ENCODE measurements at places on chromosomes 4 and X. TPM values are rescaled to one million over a fixed set of nuclear protein-coding genes. Genes with fewer than 3 reads are reported as not detected.

DNA sequence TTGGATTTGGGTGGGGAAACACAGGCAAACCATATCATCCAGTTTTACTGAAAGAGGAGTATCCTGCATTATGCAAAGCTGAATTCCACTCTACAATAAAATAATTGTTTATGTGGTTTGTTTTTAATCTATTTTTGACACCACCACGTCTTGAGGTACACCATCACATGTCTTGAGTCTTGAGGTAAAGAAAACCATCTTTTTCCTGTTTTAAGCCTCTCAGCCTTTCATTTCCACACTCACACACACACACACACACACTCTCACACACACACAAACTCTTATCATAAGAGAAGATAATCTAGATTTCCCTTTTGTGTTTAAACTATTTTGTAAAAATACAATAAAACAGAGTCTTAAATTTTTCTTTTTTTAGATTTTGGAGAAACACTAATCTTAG, 32.0 kb downstream of the SPIN3 start:
- DNase-seq, result no peak

DNA sequence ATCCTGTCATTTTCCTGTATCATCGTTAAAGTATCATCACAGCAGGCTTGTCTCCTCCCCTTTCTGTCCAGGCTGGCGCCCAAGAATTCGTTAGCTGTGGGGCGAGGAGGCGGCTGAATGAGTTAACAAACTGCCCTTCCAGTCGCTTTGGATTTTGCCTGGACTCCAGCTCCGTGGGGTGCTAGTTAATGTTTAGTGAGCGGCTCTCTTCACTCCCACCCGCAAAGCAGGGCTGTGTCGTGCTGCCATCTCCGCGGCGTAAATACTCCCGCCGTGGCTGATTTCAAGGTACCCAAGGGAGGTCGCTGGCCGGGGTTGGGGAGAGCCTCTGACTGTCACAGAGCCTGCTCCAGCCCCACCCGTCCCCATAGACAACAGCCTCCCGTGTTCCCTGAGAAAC, 44.9 kb upstream of the SPRY1 start:
- no peak for DNase-seq

DNA sequence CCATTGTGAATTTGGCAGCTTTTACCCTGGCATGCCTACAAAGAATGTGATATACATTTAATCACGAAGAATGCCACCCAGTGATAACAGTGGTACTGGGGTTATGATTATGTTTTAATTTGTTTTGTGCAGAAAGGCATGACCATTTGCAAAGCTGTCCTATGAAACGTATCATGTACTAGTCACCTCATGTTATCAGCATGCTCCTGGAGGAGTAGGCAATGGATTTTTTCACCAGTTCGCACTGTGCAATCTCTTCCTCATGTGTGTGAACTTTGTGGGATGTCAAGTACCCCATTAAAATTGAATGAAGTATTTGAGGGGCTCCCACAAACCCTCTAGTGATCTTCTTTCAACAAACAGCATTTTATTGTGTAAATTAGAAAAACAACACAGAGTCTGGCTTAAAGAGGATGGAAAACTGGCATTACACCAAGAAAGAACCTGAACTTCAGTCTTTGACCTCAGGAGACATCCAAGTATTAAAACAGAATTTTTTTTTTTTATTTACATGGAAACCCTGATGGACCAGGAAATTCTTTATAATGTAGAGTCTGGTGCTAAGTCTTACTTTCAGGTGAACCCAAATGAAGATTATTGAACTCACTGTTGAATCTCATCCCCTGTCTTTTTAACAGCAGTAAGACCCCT, 200.6 kb upstream of the PGRMC2 start:
- no peak for DNase-seq

GRCh38 chrX:13933851-13934250, 95.8 kb downstream of the GEMIN8 start:
- DNase-seq, result no peak

GRCh38 chr4:41852229-41852628, 83.0 kb upstream of the TMEM33 start:
- no peak for DNase-seq

DNA sequence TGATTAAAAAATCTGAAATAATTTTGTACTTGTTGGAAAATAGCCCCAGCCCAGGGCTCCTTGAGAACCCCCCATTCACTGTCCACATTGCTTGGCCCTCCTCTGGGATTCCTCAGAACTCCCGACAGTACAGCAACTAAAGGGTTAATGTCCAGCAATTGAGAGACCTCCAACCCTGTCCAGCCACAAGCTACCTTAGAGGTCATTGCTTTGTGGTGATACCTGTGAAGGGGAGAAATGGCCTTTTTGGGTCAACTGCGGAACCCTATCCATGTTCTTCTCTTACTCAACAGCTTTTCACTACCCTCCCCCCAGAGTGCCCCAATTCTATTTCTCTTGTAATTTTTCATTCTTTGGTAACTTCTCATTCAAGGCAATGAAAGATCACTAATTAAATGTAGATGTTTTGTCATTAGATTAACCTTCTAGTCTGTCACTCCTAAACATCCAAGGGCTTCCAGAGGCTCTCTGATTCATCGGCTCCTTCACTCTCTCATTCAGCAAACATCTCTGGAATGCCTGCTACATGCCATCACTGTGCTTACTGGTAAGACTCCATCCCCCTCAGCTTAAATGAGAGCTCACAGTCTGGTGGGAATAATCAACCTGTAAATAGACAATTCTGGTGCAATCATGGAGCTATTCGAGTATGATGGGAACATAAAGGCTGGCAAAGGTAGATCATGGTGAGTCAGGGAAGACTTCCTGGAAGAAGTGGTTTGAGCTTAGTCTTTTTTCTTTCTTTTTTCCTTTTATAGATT, 241.4 kb upstream of the PGRMC2 start:
- peak; percentile 90 for DNase-seq

DNA sequence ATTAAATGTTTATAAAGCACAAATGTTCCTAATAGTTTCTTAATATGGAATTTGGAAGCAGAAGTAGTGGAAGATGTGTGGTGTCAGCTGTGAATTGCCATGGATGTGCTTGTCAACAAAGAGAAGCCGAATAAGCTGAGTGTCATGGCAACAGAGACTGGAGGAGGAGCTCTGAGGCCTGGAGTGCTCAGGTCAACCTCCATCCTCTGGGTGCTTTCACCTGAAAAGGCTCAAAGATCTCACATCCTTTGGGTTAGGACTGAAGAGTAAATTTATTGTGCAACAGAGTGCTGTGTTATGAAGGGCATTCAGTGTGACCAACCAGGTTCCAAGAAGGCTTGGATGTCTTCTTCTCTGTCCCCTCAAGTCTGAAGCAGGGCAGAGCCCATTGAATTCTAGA, 18.7 kb downstream of the SGMS2 start:
- peak; percentile 10 for DNase-seq

GRCh38 chrX:8192276-8192675, 21.2 kb upstream of the VCX2 start:
- DNase-seq, result no peak

DNA sequence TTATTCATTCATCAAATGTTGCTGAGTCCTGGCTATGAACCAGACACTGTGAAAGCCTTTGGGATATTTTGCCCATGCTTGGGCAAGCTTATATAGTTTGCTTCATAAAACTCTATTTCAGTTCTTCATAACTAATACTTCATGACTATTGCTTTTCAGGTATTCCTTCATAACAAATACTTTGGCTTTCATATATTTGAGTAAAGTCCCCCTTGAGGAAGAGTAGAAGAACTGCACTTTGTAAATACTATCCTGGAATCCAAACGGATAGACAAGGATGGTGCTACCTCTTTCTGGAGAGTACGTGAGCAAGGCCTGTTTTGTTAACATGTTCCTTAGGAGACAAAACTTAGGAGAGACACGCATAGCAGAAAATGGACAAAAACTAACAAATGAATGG, 1.7 kb upstream of the AFP start:
- DNase-seq, result peak; percentile 12

GRCh38 chr4:85866508-85866907, 391.6 kb downstream of the ARHGAP24 start:
- no peak for DNase-seq

- DNase-seq, result no peak
Measured at GRCh38 chrX:119942173-119942819, 1.3 kb downstream of the NKAP start.

GRCh38 chrX:152936306-152936705, 38.4 kb downstream of the ZNF185 start:
- DNase-seq, result no peak

GRCh38 chrX:78658414-78658813, 714 bp downstream of the RTL3 start:
- DNase-seq, result no peak

DNA sequence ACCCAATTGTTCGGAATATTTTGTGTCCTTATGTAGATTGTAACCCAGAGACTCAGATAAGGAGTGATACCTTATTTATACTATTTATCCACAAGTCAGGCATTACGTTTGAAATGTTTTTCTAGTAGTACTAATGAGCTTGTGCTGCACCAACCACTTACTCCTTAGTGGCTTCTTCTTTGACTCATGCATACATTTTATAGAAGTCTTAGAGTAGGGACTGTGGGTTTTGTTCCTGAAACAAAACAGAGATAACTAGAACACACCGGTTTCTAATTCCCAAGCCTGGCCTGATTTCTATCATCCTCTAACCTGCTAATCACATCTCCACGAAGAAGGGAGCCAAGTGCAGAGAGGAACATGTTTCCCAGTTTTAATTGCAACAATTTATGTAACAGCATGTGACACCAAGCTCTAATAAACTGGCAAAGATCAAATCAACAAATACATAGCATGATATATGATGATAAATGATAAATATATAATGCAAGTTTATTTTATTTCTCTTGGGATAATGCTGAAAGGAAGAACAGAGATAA, 32.3 kb downstream of the MGARP start:
- no peak for DNase-seq

DNA sequence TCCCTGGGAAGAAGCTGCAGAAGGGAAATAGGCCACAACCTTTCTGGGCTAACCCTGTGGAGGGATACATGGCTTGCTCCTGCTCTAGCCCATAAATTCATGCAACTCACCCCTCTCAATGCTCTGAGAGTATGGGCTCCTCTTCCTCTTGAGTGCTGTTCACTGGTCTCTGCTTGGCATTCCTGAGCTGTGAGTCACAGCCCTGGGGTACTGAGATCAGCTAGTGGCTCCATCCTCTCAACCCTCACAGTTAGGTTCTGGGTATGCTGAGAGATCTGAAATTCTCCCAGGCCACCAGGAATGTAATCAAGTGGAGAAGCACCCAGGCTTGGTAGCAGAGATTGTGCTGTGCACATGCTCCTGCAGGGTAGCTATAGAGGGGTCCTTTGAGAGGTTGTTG, 60.6 kb upstream of the SPANXN2 start:
- no peak for DNase-seq

GRCh38 chr4:73831569-73831968, 4.9 kb upstream of the CXCL6 start:
- DNase-seq, result no peak

GRCh38 chr4:139848028-139848427, 182.4 kb downstream of the MGST2 start:
- no peak for DNase-seq

- DNase-seq, result no peak
Measured at GRCh38 chrX:120456973-120457372, 12.1 kb downstream of the LAMP2 start.

DNA sequence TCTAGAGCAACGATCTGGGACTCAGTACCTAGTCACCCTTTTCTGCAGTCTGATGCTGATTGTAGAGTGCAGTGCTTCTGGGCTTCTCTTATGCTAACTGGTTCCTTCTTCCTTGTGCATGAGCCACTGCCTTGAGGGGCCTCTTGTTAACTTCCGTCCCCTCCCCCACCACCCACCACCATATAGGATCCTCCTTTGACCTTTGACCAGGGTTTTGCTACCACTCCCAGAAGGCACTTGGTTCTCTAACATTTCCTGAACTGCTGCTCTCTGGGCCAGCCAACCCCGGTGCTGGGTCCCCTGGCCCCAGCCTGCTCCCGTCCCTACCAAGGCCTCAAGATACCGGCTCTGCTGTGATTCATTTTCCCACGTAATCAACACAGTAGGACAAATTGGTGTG, 104.6 kb upstream of the KLF3 start:
- no peak for DNase-seq

DNA sequence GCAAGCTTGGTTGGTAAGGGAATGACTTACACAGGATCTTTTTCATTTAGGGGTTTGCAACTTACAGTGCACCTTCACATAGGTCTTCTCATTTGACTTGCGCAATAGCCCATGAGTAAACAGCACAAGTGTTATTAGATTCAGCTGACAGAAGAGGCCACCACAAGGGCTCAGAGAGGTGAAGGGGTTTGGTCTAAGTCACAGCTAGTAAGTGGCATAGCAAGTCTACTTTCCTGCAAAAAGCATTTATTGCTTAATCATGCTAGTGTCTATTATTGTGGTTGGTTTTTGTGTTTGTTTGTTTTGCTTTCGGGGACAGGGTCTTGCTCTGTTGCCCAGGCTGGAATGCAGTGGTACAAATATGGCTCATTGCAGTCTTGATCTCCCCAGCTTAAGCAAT, 83.3 kb downstream of the SPRY1 start:
- no peak for DNase-seq

DNA sequence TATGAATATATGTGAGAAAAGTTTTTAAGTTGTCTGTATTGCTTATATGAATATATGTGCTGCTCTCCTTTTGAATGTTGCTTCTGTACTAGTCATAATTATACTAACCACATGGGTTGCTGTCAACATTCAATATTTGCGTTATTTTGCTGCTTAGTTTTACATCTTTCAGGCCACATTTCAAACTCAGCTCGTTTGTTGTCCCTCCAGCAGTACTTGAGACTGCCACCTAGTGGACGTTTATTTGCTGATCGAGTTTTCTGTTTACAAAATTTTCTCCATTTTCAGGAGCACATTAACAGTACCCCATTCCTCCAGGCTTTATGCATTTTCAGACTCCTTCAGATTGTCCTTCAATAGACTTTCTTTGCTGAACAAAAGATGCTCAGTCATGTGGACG, 75.8 kb downstream of the NUDT11 start:
- DNase-seq, result peak; percentile 60

Gene GAGE12H
- total RNA-seq, result not detected

Gene OTC
- 1.2 TPM for total RNA-seq

Gene ARX
- total RNA-seq, result not detected

Gene ERVMER34-1
- not detected for total RNA-seq

Gene AREG
- 0.22 TPM for total RNA-seq

Gene NIPAL1
- total RNA-seq, result 0.20 TPM

Gene H2BW2
- not detected for total RNA-seq

Gene C1QTNF7
- total RNA-seq, result not detected

Gene RRH
- not detected for total RNA-seq

Gene PDGFC
- 15.3 TPM for total RNA-seq

Gene BGN
- total RNA-seq, result 15.3 TPM

Gene EIF1AX
- 23.3 TPM for total RNA-seq

Gene ATP1B4
- not detected for total RNA-seq
